ENCODE measurements at places on chromosomes 5 and 9.

DNA sequence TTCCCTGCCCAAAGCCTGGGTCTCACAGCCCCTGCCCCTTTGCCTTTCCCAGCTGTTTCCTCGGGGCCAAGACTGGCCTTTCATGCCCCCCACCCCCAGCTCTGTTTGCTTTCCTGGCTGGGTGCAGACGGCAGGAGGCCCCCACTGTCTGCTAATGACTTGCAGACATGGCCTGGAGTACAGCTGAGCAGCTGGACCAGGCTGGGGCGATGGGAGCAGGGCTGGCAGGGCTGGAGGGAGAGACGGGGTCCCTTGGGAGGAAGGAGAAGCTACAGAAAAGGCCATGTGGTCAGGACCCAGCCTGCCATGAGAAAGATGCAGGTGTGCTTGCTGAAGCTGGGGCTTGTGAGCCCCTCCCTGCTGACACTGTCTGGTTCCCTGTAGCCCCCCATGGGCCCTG is 28.3 kb upstream of the GFPT2 start:
- no peak for DNase-seq

- DNase-seq: no peak
These were observed 14.8 kb upstream of the EXOC3 start for GRCh38 chr5:428219-428618.

GRCh38 chr9:132114102-132114707 is 34.5 kb upstream of the MED27 start:
- DNase-seq: peak; percentile 77

DNA sequence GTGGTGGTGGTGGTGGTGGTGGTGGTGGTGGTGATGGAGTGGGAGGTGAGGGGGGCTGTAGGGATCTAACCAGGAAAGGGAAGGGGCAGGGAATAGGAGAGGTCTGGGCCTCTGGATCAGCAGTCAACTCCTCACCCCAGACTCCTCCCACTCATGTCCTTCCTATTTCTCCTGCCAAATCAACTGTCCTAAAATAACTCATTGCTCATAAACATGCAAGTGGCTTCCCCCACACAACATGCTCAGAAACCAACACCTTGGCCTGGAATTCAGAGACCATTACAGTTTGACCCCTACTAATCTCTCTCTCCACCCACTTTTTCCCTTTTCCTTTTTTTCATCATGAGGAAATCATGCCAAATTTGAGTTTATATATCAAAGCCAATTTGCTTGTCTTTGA is 8.4 kb upstream of the FSD1L start:
- no peak for DNase-seq

- peak; percentile 53 for DNase-seq
These were observed 1.0 kb downstream of the AQP3 start for GRCh38 chr9:33446240-33446945.

GRCh38 chr5:61177716-61178115 is 15.4 kb upstream of the SMIM15 start:
- DNase-seq: peak; percentile 55

DNA sequence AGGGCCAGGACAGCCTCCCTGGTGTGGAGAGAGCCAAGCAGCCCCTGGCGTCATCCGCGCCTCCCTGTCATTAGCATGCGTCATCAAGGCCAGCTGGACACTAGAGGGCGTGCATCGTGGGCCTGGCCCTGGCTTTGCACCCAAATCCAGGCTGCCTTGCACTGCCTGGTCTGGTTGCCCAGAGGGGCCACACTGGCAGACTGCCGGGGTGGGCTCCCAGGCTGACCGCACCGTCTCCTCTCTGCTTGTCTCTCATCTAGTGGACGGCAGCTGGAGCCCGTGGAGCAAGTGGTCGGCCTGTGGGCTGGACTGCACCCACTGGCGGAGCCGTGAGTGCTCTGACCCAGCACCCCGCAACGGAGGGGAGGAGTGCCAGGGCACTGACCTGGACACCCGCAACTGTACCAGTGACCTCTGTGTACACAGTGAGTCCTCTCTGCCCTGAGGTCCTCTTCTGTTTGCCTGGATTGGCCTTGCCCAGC is 29.0 kb downstream of the HK3 start:
- peak; percentile 58 for DNase-seq

DNA sequence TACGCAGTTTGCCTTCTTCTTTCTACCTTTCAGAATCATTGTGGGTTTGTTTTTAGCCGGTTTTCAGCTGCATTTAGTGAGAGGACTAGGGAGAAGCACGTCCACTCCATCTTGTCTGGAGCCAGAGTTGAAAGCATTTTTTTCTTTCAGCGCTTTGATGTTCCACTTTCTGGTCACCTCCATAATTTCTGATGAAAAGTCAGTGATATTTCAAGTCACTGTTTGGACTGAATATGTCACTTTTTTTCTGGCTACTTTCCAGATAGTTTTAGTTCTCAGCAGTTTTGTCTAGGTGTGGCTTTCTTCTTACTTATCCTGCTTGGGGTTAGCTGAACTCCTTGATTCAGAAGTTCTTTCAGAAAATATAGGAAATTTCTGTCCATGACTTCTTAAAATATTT is 123.9 kb upstream of the IER5L start:
- DNase-seq: no peak

DNA sequence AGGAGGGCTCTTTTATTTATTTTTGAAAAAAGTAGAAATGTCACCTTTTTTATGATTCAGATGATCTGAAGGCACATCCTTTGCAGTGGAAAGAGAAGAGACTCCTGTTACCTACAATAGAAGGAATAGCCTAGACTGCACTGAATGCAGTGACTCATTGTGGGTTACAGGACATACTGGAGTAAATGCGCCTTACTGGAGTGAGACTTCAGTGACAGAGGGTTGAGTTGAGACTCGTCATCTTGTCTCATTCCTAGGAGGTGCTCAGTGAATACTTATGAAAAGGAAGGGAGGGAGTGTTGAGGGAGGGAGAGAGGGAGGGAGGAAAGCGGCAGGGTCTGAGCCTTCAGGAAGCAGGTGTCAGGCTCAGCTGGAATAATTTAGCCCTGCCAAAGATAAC is 25.2 kb downstream of the ANKRA2 start:
- no peak for DNase-seq

- DNase-seq: no peak
These were observed 72.0 kb upstream of the RFX3 start for GRCh38 chr9:3597792-3598191.

- DNase-seq: no peak
These were observed 170.4 kb upstream of the RAI14 start for GRCh38 chr5:34485768-34486030.

GRCh38 chr5:33944543-33945132 is 8.5 kb downstream of the RXFP3 start:
- DNase-seq: no peak

GRCh38 chr9:127143920-127144465 is 21.6 kb upstream of the ANGPTL2 start:
- DNase-seq: no peak

GRCh38 chr5:170426149-170426767 is 37.1 kb upstream of the KCNMB1 start:
- peak; percentile 64 for DNase-seq

GRCh38 chr5:143448518-143448917 is 45.0 kb upstream of the NR3C1 start:
- DNase-seq: no peak

- no peak for DNase-seq
These were observed 45.9 kb downstream of the RGS3 start for GRCh38 chr9:113509463-113509862.

DNA sequence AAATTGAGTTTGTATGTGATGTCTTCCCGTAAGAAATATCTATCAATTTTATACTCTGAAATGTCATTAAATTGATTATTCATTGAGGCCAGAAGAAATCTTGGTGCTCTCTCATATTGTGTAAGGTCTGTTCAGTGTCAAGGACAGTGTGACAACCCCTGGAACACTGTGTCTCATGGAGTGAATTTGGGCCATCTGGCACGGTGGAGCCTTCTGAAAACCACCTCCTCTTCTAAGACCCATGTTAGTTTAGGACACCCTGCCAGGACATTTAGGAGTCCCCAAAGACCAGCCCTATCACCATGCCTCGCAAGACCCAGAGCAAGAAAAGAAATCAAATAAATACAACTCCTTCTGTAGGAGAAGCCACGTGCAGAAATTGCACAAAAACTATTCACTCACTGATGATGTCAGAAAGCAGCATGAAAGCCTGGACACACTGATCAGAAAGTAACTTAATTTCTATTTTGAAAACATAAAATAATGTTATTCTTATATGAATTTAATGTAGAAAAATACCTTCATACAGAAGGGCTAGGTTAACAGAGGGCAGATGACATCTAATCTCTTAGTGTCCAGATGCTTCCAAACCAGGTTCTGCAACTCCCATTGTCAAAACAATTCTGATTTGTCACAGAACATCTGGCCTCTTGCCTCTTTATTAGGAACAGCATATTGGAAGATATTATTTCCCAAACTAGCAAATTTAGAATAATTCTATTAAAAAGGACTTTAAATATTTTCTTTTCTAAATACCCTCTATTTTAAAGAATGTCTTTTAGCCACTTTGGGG is 298.8 kb downstream of the NR2F1-AS1 start:
- no peak for DNase-seq

GRCh38 chr5:82275216-82275664 is 2.9 kb downstream of the RPS23 start:
- DNase-seq: no peak

DNA sequence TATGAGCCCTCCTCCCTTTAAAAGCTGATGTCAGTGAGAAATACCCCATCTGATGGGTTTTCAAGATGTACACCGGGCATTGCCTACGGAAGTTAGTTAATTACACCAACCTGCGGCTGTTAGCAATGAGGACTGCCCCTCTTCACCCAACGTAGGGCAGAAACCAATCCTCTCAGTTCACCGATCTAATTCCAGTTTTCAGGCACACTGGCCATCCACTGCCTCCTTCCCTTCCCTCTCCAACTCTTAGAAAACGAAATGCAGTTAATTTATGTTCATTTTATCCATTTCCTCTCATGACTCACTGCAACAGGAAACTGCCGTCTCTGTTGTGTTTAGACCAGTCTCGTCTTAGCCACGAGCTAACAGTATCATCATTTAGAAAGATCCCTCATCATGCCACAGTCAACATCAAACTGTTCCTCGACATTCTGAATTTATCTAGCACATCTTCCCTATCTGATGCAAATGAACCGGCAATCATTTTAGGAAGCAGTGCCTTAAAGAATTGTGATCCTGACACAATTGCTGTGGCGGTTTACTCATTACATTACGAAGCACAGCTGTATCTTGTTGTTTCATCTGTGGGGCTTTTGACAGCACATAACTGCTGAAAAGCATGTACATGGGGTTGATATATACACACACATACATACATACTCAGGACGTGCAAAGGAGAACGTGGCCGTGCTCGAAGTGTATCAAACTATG is 168.6 kb downstream of the EFNA5 start:
- no peak for DNase-seq

Data from RPMI8226 (cell line).